ENCODE measurements at places on chromosomes 7 and 10. TPM values are rescaled to one million over a fixed set of nuclear protein-coding genes. Genes with fewer than 3 reads are reported as not detected.

DNA sequence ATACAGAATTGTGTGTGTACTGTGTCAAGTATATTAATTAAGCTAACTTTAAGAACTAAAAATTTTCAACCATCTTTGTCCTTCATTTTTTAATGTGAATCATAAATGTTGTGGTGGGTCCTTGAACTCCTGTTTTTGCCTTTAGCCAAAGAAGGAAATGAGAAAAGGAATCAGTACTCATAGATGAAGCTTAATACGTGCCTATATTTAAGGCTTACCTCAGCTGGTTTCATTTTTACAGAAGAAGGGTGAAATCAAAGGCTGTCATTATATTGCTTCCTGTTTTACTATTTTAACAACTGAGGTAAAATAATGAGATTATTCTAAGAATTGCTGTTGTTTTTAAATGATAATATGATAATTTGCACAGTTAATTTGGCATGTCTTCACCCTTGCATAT lies 6.3 kb upstream of the SNX13 start:
- no peak for DNase-seq

DNA sequence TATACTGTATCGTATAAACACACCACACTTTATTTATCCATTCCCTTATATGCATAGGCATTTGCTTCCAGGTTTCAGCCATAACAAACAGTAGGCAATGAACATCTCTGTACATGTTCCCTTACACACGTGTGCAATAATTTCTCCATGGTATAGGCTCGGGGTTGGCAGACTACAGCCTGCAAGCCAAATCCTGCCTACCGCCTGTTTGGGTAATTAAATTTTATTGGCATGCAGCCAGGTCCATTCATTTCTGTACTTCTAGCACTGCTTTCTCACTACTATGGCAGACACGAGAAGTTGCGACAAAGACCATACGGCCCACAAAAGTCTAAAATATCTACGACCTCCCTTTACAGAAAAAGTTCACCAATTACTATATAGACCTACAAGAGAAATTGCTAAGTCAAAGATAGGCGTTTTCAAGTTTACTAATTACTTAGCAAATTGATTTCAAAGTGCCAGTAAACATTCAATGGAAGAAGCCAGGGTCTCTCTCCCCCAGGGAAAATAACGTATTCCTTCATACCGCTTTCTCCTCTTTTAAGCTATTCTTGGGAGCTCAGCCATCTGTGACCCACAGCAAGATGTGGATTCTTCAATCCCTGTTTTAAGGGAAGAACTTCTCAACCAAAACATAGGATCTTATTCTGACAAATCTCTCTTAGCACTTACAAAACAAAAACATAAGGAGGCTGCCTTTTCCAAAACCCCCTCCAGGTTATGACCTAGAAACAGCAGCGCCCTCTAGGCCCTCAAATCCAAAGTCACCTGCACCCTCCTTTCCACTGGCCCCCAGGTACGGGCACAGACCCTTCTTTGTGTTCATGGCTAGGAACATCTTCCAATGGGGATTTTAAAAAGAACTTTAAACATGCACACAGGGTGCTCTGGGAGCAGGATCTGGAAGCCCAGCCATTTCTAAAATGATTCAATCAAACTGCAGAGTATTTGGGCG lies 100.5 kb downstream of the FGFR2 start:
- DNase-seq, result no peak

- DNase-seq, result no peak
Observed at GRCh38 chr7:128988372-128988771, 50.6 kb downstream of the IRF5 start.

GRCh38 chr7:139739863-139740597 lies 37.8 kb downstream of the HIPK2 start:
- no peak for DNase-seq

Gene FBXW4
- 70.7 TPM for total RNA-seq

DNA sequence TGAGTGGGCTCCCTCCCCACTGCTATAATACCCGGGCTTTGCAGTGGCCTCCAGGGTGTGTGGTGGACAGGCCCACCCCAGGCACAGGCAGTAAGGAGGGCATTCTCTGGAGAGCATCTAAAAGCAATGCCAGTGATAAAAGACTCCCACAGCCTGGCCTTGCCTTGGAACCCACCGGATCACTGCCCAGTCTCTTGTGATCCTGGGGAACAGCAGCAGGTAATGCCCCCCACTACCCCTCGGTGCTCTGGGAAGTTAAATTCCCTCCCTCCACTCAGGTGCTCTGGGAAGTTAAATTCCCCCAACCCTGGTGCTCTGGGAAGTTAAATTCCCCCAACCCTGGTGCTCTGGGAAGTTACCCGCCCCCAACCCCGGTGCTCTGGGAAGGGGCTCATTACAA lies 565.2 kb downstream of the TCERG1L start:
- no peak for DNase-seq

Gene EFCAB10
- 0.53 TPM for total RNA-seq

DNA sequence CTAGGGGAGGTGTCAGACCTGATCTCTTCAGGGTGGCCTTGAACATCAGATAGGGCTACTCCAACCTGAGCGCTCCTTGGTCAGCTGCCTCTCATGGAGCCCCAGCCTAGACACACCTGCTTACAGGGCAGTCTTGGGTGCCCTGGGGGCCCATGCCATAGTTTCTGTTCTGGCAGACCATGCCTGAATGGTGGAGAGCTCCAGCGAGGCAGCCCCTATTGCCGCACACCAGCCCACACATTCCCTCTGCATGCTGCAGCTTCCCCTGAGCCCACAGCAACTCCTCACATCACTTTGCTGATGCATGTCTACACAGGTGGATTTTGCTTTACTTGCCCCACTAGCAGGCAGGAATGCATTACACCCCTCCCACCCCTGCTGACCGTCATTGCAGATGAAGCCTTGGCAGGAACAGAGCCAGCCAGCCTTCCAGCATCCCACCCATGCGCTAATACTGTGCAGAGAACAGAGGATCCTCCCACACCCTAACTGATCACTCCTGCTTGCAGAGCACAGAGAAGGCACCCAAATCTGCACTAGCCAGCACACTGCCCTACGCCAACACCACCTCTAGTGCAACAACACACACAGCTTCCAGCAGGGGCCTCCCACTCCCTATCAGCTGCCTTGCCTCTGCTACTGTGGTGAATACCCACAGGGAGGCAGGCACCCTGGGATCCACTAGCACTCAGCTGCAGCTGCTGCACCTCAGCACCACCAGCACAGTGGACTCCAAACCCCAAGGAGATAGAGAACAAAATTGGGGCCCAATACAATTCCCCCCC lies 43.0 kb upstream of the GRM3 start:
- no peak for DNase-seq

Gene SDK1
- 39.6 TPM for total RNA-seq

- DNase-seq, result no peak
Observed at GRCh38 chr10:79412516-79412915, 32.9 kb downstream of the ZCCHC24 start.

Data from progenitor cell of endocrine pancreas (in vitro differentiated cells).